HCT116 (cell line): ENCODE measurements at places on chromosomes 13 and 19. TPM values are rescaled to one million over a fixed set of nuclear protein-coding genes. Genes with fewer than 3 reads are reported as not detected.

DNA sequence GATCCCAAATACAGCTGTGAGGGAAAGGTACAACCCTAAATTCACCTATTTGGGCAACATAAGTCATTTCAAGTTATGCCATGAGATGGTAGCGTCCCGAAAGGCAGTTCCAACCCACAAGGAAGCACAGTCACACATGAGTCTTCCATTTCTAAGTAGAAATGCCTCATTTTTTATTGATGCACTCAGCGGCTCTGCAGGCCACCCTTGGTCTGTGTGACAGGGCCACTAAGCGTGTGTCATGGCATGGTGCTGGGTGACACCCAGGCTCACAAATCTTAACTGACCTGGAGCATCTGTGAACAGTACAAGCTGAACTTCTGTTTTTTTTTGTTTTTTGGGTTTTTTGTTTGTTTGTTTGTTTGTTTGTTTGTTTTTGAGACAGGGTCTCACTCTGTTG lies 15.1 kb downstream of the RAB20 start:
- DNase-seq = no peak
- H3K4me1 ChIP-seq = peaks cover 18% of the 10 kb centered on the region
- H3K27me3 ChIP-seq = no peaks in the 10 kb centered on the region
- no peak overlapping the region for H3K4me3 ChIP-seq

Gene TSSK6
- 4.1 TPM for total RNA-seq

DNA sequence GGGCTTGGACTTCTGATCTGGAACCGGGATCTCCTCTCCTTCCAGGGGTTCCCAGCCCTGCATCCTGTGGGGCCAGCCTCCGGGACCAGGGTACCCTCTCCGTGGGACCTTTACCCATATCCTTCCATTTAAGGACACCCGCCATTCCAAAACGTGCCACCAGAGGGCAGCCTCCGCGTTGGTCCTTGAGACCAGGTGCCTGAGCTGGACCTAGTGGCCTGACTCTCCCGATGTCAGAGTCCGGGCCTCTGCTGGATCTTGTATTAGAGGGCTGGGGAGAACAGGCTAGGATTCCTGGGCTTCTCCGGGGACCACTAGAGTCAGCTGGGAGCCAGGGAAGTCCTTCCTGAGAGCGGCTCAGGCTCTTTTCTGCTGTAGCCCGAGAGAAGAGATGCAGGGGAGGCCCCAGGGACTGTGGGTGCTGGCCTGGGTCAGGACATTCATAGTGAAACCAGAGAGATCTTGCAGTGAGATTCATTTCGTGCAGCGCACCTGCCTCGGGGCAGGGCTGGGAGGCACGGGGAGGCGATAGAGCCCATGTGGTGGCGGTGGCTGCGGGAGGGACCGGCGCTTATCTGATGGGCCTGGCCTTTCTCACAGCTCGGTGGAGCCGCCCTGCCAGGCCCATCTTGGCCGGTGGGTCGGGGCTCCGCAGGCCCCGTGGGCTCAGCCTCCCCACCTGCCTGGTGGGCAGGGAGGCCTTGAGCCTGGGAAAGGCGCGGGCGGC lies 9.8 kb upstream of the SLC7A10 start:
- H3K27me3 ChIP-seq = no peaks in the 10 kb centered on the region
- H3K27ac ChIP-seq = no peak overlapping the region
- peaks cover 3% of the 10 kb centered on the region; the same call in 1 of the 2 replicates for H3K4me1 ChIP-seq
- H3K4me3 ChIP-seq = no peak overlapping the region

Gene KIR2DL1
- not detected for total RNA-seq

GRCh38 chr13:52812941-52813340 lies 35.5 kb downstream of the PCDH8 start:
- peaks cover 4% of the 10 kb centered on the region; the same call in 1 of the 2 replicates for H3K4me1 ChIP-seq
- no peak overlapping the region for H3K4me3 ChIP-seq

GRCh38 chr19:49997709-49998108 lies 27.5 kb downstream of the VRK3 start:
- H3K27me3 ChIP-seq = no peaks in the 10 kb centered on the region
- H3K36me3 ChIP-seq = peaks cover 14% of the 10 kb centered on the region

- H3K4me3 ChIP-seq = no peak overlapping the region
- no peaks in the 10 kb centered on the region for H3K4me1 ChIP-seq
- H3K36me3 ChIP-seq = no peaks in the 10 kb centered on the region
- DNase-seq = no peak
- H3K27ac ChIP-seq = no peak overlapping the region
- peaks cover 37% of the 10 kb centered on the region; the same call in 1 of the 2 replicates for H3K27me3 ChIP-seq
These were observed 17.0 kb downstream of the ALOX5AP start for GRCh38 chr13:30752201-30752797.

DNA sequence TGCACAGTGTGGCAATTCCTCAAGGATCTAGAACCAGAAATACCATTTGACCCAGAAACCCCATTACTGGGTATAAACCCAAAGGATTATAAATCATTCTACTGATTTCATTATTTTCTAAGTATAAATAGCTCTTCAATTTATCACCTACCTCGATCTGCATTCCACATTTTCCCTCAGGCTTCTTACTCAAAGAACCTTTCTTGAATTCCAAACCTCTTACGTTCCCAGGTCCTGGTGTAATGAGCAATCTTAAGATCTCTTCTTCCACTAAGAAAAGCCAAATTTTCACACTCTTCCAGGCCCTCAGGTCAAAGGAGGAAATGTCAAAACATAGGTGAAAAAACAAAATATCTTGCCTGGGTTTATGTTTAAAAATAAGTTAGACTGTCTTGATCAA lies 237.3 kb upstream of the GPC6 start:
- DNase-seq = no peak
- H3K36me3 ChIP-seq = no peaks in the 10 kb centered on the region
- H3K4me3 ChIP-seq = no peak overlapping the region
- H3K4me1 ChIP-seq = no peaks in the 10 kb centered on the region

- DNase-seq = no peak
- H3K4me3 ChIP-seq = no peak overlapping the region; the same call in 1 of the 2 replicates
- H3K27ac ChIP-seq = no peak overlapping the region
- H3K4me1 ChIP-seq = peaks cover 6% of the 10 kb centered on the region; the same call in 1 of the 2 replicates
- no peaks in the 10 kb centered on the region for H3K36me3 ChIP-seq
These were observed 170.0 kb downstream of the COL4A1 start for GRCh38 chr13:110136660-110137585.

- H3K4me3 ChIP-seq = no peak overlapping the region
- H3K27ac ChIP-seq = no peak overlapping the region
- peaks cover 24% of the 10 kb centered on the region for H3K36me3 ChIP-seq
- no peaks in the 10 kb centered on the region for H3K4me1 ChIP-seq
- no peak for DNase-seq
These were observed 24.5 kb downstream of the LAMP1 start for GRCh38 chr13:113321546-113321945.

Gene ZNF324
- total RNA-seq = 11.3 TPM

DNA sequence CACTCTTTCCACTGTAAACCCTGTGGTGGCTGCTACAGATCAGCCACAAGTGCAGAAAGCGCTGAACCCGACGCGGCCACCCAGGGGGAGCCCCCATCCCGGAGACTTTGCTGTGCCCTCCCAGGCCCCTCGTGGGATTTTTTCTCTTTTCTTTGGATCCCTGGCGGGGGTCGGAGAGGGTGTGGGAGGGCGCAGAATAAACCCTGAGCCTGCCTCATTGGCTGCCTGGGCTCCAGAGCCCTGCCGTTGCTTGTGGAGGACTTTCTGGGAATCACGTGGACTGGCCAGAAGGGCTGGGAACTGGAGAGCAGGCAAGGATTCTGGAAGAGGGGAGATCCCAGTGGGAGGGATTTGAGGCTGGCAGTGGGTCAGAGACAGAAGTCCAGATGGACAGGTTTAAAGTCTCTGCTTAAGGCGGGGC lies 24.9 kb downstream of the GADD45B start:
- H3K4me1 ChIP-seq = peaks cover 65% of the 10 kb centered on the region
- H3K27ac ChIP-seq = no peak overlapping the region
- DNase-seq = no peak
- H3K27me3 ChIP-seq = no peaks in the 10 kb centered on the region
- H3K4me3 ChIP-seq = no peak overlapping the region
- no peaks in the 10 kb centered on the region for H3K36me3 ChIP-seq

GRCh38 chr19:15124572-15125231 lies 17.5 kb downstream of the SYDE1 start:
- H3K27me3 ChIP-seq = no peaks in the 10 kb centered on the region
- peaks cover 7% of the 10 kb centered on the region; the same call in 1 of the 2 replicates for H3K4me1 ChIP-seq
- peaks cover 12% of the 10 kb centered on the region for H3K36me3 ChIP-seq
- H3K27ac ChIP-seq = peak overlapping the region; percentile 76
- H3K4me3 ChIP-seq = peak overlapping the region; percentile 90
- no peak for DNase-seq

GRCh38 chr19:867855-868457 lies 8.5 kb downstream of the CFD start:
- no peak overlapping the region for H3K4me3 ChIP-seq
- H3K27ac ChIP-seq = peak overlapping the region; percentile 79; the same call in 1 of the 2 replicates
- DNase-seq = no peak
- H3K4me1 ChIP-seq = peaks cover 28% of the 10 kb centered on the region
- no peaks in the 10 kb centered on the region for H3K27me3 ChIP-seq

DNA sequence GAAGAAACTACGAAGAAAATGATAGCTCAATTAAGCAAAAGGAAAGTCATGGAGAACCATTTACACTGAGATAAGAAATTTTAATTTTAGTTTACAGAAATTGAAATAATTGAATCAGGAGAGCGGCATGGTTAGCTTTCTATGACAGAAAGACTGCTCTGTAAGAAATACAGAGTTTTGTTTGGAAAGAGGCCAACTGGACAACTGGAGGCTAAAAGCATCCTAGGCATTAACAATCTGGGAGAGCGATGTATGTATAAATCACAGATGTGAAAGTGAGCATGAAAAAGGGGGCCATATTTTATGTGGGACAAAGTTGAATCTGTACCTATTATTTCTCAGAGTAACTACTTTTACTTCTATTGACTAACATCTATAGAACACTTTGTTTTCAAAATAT lies 1608.8 kb upstream of the PCDH20 start:
- DNase-seq = no peak
- H3K4me1 ChIP-seq = no peaks in the 10 kb centered on the region
- no peaks in the 10 kb centered on the region for H3K27me3 ChIP-seq
- H3K27ac ChIP-seq = no peak overlapping the region
- no peaks in the 10 kb centered on the region for H3K36me3 ChIP-seq

Gene UBE2L5
- 0.15 TPM for total RNA-seq

- H3K27ac ChIP-seq = no peak overlapping the region
- peaks cover 17% of the 10 kb centered on the region for H3K4me1 ChIP-seq
These were observed 16.2 kb upstream of the DOCK9 start for GRCh38 chr13:98994080-98994479.

Gene SLAIN1
- 0.34 TPM for total RNA-seq

GRCh38 chr19:16033136-16033530 lies 43.2 kb upstream of the TPM4 start:
- H3K27me3 ChIP-seq = no peaks in the 10 kb centered on the region
- H3K36me3 ChIP-seq = no peaks in the 10 kb centered on the region
- H3K4me1 ChIP-seq = no peaks in the 10 kb centered on the region
